ENCODE measurements at places on chromosomes 13 and 19.
A peak's percentile ranks its signal among the peaks of the same experiment; 100 is the strongest.

- no peak for DNase-seq
Observed at GRCh38 chr19:32573492-32573794, 7.5 kb upstream of the PDCD5 start.

- peak; percentile 30 for DNase-seq
Observed at GRCh38 chr19:4208385-4209094, 20.8 kb upstream of the EBI3 start.

- no peak for DNase-seq
Observed at GRCh38 chr19:47691782-47692181, 21.4 kb upstream of the EHD2 start.

DNA sequence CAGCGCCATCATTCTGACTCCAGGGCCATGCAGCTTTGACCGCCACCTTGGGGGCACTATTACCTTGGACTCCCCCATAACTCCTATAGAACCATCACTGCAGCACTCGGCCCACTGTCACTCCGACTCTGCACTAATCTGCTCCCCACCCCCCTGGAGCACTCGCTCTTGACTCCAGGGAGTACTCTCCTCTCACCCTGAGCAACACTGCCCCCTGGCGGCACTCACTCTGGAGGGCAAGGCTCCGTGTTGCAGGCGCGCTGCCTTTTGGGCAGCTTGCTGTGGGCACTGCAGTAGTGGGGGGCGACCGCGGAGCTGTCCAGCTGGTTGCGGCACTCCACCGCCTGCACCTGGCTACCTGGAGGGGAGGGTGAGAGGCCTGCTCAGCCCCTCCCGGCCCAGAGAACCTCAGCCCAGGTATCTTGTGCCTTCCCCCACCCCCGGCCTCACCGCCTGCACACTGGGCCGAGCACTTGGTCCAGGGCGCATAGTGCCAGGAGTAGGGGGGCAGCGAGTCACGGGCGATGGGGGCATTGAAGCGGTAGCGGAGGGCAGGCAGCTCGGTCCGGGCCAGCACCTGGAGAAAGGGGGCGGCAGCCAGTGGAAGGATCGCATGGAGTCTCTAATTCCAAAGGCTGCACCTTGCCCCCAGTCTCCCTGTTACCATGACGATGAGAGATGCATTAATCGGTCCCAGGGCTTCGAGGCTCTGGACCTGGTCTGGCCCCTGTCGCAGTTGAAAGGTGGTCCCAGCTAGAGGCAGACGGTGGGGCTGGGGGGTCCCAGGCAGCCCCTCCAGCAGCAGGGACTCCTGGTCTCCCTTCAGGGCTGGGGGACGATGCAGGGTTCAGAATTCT, 8.9 kb upstream of the MYO1F start:
- no peak for DNase-seq

DNA sequence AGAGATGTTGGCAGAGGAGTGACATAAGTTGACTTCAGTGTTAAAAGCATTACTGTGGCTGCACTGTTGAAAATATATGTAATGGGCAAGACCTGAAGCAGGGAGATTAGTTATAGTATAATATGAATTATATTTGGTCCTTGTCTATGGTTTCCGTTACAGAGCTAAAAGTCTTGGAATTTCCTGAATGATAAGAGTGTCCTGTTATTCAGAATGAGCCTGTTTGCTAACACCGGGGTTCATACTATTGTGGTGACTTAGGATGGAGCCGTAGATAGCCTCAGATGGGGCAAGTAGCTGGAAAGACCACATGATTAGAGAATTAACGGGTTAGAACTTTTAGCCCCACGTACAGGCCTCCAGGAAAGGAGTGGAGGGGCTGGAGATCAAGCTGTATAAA, 5.7 kb downstream of the USPL1 start:
- DNase-seq, result no peak

DNA sequence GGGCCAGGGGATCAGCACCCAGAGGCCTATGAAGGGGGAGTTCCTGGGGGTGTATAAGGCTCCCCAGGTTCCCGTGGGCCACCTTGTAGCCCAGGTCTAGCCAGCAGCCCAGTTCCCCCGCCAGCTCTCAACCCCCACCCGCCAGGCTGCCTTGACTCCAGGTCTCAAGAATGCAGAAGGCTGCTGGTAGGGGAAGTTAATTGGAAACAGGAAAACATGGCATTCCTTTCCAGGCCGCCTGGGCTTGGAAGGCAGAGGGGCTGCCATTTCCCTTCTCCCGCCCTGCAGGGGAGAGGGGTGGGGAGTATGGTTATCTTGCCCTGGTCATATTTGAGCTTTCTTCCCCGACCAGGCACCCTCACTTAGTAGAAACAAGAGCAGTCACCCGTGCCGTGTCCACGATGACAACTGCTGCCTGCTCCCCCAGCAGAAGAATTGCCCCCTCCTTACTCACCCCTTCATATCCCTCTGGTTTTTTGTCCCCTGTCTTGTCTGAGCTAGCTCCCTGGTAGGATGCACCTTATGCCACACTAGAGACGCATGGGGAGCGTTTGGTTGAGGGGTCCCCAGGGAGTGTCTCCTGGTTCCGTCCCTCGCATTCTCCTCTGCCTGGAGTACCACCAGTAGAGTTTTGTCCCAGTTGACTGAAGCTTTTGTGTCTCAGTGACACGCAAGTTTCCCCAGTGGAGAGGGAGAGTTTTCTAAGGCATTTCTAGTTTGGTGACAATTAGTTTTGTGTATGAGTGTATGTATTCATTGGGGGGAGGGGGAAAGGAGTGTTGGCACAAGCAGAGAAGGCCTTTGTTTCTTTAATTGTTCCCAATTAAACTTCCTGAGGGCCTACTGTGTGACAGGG, 4.5 kb downstream of the BICRA start:
- DNase-seq, result no peak

GRCh38 chr13:108155185-108156106, 59.9 kb downstream of the LIG4 start:
- DNase-seq, result peak; percentile 12

GRCh38 chr13:19888799-19889198, 25.4 kb upstream of the ZMYM5 start:
- DNase-seq, result no peak

All from NCI-H146 (cell line).